ENCODE measurements at places on chromosomes 6 and 20.

DNA sequence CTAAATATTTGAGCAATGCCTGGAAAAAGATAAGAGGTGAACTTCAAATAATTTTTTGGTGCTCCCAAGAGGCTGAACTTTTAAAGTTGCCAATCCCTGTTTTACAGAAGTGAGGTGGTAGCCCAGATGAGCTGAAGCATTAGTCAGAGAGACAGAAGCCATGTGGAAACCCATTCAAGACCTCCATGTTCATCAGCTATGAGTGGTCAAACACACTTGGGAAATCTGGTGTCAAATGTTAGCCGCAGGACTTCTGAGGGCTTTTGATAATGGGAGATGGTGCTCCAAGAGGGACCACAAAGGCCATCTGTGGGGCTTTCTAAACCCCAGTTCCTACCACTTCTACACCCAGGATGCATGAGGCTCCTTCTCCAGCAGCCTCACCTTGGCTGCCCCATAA is 77.5 kb upstream of the MRPS10 start:
- DNase-seq, result no peak

- DNase-seq, result no peak
Observed at GRCh38 chr6:163739408-163739725, 324.8 kb downstream of the QKI start.

GRCh38 chr20:8952721-8953120 is 116.2 kb upstream of the PLCB4 start:
- DNase-seq, result no peak

- no peak for DNase-seq
Observed at GRCh38 chr6:14656078-14656521, 538.5 kb downstream of the CD83 start.

GRCh38 chr20:20369250-20370093 is 1.6 kb downstream of the INSM1 start:
- peak; percentile 66 for DNase-seq

- no peak for DNase-seq
Observed at GRCh38 chr6:138593909-138594757, 94.8 kb upstream of the NHSL1 start.

DNA sequence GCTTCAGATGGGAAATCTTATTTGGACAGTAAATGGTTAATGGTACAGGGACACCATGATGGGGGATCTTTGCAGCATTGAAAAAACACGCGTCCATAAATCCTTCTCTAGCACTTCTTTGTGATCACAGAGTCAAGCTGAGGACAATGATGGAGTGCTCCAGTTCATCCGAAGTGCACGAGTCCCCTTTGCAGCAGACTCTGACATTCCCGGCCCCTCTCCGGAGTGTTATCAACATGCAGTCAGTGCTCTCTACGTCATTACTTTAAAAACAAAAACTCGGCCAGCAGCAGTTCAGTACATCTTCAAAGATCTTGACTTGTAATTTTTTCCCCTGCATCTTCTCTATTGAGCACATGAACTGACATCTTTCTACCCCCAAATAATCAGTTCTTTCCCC is 185.5 kb upstream of the AKAP12 start:
- no peak for DNase-seq

DNA sequence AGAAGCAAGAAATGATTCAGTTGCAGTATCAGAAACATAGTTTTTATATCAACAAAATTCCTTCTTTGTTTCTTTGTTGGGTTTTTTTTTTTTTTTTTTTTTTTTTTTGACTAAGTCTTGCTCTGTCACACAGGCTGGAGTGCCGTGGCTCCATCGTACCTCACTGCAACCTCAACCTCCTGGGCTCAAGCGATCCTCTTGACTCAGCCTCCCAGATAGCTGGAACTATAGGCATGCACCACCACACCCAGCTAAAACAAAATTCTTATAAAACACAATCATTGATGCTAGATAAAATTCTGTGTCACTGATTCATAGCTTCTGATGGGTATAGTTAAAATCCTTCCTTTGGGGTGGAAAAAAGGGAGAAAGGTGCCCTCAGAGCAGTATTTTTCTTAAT is 110.3 kb upstream of the TNFAIP3 start:
- no peak for DNase-seq

DNA sequence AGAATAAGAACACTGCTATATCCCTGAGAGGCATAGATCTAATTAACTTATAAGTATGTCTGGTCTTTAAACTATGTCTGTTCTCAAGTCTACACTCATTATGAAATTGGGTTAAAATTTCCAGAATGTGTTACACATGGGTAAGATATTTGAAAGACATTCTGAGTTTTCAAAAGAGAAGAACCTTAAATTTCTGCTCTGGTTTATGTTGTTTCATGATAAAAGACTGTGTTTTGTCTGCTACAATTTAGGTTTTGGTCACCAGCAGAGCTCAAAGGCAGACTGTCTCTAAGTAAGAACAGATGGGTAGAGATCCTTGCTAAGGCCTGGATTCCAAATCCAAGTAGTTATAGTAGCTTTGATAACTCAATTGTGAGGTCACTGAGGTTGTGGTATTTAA is 6.0 kb downstream of the STMND1 start:
- DNase-seq, result no peak

- peak; percentile 78 for DNase-seq
Observed at GRCh38 chr20:57390604-57391438, at the start of gene RBM38. Gene RBM38, plus strand, starts transcription at chr20:57391396. Its CDS starts 186 bp downstream, at chr20:57391582.

GRCh38 chr6:3376893-3377535 is 79.8 kb downstream of the SLC22A23 start:
- no peak for DNase-seq

- no peak for DNase-seq
Observed at GRCh38 chr6:149727793-149728498, 10.0 kb upstream of the LATS1 start.

All from WTC11 (cell line).